ENCODE measurements at places on chromosomes 11 and 22. TPM values are rescaled to one million over a fixed set of nuclear protein-coding genes. Genes with fewer than 3 reads are reported as not detected.

OR52A1 gene
- 0.03 TPM for polyA plus RNA-seq

OR5A1 gene
- not detected for polyA plus RNA-seq

DDTL gene
- 2.2 TPM for polyA plus RNA-seq

USH1C gene
- 0.72 TPM for polyA plus RNA-seq

CDK2AP2 gene
- polyA plus RNA-seq = 14.7 TPM

TENM4 gene
- polyA plus RNA-seq = 7.1 TPM

LRRC55 gene
- 1.1 TPM for polyA plus RNA-seq

SC5D gene
- 48.9 TPM for polyA plus RNA-seq

PGR gene
- 0.08 TPM for polyA plus RNA-seq

CCDC87 gene
- polyA plus RNA-seq = 0.12 TPM

OR8A1 gene
- 0.11 TPM for polyA plus RNA-seq

OLFML1 gene
- 51.2 TPM for polyA plus RNA-seq

All from muscle of back (tissue), 13 donors.